ENCODE measurements at places on chromosomes 4 and X.

DNA sequence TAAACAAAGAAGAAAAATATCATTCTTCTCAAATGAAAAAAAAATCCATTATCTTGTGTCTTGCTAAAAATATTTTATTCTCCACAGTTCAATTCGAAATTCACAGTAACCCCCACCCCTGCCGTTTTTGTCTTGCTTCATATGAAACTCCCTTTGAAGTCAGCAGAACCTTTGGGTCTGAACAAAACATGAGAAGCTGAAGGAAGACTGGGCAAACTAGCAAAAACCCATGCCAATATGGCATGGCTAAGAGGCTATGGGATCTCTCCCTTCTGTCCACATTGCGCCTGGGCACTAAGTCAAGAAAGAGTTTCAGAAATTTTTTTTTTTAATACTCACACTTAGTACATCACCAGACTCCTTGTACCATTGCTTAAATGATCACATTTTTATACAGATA lies 136.0 kb upstream of the SMIM31 start:
- no peak for DNase-seq

- no peak for DNase-seq
Observed at GRCh38 chr4:47736555-47736954, 101.3 kb downstream of the CORIN start.

DNA sequence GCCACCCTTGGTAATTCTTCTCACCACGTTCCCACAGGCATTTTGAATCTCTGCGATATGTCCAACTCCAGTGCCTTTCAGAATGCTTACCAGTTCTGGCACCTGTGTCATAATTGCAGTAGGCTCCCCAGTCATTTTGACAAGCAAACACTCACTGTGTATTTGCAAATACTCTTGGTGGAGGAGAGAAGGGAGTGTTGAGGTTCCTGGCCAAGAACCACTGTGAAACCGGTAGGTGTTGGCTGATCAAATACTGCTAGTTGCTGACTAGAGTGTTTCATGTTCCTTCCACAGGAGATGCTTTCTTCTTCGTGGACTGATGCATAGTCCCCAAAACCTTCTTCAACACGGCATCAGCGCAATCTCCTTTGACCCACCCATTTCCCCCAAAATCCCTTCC lies 16.0 kb upstream of the NLGN4X start:
- no peak for DNase-seq

- no peak for DNase-seq
Observed at GRCh38 chrX:9884031-9884779, 83.0 kb upstream of the CLDN34 start.

- peak; percentile 33 for DNase-seq
Observed at GRCh38 chr4:42654631-42655268, 2.2 kb downstream of the ATP8A1 start.

DNA sequence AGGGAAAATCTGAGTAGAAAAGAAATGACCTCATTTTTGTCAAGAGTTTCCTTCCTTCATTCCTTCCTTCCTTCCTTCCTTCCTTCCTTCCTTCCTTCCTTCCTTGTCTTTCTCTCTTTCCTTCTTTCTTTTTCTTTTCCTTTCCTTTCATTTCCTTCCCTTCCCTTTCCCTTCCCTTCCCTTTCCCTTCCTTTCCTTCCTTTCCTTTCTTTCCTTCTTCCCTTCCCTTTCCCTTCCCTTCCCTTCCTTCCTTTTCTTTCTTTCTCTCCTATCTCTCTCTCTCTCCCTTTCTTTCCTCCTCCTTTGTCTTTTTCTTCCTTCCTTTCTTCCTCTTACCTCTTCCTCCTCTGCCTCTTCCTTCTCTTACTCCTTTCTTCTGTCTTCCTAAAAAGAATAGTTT lies 347.6 kb downstream of the FAM47A start:
- DNase-seq: no peak

- DNase-seq: no peak
Observed at GRCh38 chr4:70815370-70815769, 24.3 kb downstream of the GRSF1 start.

- peak; percentile 37 for DNase-seq
Observed at GRCh38 chr4:121182296-121182695, 18.2 kb upstream of the TNIP3 start.
